ENCODE measurements at places on chromosomes 4 and X.

DNA sequence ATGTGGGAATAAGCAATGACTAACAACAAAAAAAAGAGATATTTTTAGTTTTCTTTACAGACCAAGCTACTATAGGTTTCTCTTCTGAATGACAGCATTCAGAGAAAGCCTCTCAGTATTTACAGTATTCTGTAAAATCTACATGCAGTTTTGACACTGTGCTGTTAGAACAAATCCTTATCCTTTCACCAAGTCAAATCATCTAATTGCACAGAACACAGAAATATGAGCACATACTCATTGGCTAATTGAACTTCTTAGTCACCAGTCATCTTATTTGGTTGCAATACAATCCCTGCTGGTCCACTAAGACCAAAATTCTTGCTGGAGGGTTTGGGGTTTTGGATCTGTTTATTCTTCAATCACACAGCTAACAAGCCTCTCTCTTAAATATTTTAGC, 5.7 kb downstream of the ACOT9 start:
- DNase-seq = no peak

DNA sequence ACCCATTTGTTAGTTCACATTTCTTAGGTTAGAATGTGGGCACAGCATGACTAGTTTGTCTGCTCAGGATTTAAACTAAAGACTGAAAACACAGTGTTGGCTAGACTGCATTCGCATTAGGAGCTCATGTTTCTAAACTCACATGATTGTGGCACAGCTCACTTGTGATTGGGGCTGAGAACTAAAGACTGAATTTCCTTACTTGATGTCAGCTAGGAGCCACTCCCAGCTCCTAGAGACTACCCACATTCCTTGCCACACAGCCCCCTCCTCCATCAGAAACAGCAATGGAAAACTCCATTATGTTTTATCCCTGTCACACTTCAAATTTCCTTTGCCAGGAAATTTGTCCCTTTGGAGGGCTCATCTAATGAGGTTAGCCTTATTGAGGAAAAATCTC, 170.2 kb upstream of the NUDT6 start:
- no peak for DNase-seq

GRCh38 chr4:83171436-83172039, 57.0 kb upstream of the PLAC8 start:
- no peak for DNase-seq

DNA sequence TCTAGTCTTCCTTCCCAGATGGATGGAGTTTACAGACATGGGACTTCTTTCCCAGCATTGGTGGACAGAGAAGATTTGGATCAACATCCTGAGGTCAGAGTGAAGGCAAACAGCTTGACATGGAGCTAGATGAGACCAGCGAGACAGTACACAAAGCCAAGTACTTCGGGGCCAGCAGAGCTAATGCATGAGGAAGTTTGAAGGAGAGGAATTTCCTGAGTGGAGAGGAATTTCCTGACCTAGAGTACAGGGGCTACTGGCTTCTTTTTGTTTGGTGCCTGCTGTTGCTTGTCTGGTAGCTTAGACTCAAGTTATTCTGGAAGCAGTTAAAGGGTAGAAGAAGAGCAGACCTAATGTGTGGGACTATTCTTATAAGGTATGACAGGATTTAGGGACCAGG, 69.1 kb upstream of the EOLA2 start:
- no peak for DNase-seq

DNA sequence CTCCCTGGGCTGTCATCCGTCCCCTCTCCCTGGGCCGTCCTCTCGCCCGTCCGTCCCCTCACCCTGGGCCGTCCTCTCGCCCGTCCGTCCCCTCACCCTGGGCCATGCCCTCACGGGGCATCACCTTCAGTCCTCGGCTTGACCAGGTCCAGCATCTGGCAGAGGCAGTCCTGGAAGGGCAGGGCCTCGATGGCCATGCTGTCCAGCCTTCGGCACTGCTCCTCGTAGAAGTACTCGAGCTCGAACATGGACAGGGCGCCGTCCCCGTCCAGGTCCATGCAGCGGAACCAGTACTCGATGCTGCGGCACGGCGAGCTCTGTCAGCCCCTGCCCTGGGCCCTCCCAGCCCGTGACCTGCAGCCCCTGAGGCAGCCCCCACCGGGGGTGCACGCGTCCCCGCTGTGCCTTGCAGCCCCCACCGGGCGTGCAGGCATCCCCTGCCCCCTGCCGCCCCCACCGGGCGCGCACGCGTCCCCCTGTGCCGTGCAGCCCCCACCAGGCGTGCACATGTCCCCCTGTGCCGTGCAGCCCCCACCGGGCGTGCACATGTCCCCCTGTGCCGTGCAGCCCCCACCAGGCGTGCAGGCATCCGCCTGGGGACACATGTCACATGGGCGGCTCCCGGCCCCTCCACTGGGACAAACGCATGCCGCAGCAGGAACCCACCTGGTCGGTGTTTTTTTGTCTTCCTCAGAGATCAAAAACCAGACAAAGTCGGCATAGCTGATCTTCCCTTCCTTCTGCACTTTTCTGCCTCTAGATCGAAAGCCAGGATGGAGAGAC, 22.2 kb upstream of the GTPBP6 start:
- no peak for DNase-seq

DNA sequence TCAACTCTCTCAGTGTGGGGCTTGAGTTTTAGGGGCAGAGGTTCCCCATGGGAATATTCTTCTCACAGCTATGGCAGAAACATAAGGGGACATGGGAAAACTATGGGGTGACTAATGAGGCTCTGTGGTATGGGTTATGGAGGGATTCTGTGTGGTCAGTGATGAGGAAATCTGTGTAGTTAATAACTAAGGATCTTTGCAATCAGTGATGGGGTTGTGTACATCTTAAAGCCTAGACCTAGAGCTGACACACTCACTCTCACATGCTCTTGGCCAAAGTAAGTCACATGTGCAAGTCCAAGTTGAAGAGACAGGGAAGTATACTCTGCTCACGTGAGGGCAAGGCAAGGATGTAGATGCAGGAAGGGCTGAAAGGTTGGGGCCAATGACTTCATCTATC, 86.4 kb upstream of the UXT start:
- DNase-seq = no peak

- DNase-seq = no peak
Measured at GRCh38 chrX:110806145-110806544, 10.5 kb upstream of the CHRDL1 start.

DNA sequence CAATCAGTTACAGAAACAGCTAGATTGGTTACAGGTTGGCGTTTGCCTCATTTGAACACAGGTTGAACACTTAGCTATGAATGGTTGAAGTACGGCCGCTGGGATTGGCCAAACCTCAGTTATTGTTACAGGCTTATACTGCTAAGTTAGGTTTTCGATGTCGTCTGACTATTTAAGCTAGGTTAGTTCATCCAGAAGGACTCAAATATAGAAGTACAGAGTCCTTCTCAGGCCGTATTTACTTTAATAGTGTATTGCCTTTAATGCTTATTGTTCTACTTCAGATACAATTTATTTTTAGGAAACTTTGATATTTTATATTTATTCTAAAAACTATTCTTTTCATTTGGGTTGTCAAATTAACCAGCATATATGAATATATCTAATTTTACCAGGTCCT, 334.7 kb downstream of the FAT4 start:
- no peak for DNase-seq

DNA sequence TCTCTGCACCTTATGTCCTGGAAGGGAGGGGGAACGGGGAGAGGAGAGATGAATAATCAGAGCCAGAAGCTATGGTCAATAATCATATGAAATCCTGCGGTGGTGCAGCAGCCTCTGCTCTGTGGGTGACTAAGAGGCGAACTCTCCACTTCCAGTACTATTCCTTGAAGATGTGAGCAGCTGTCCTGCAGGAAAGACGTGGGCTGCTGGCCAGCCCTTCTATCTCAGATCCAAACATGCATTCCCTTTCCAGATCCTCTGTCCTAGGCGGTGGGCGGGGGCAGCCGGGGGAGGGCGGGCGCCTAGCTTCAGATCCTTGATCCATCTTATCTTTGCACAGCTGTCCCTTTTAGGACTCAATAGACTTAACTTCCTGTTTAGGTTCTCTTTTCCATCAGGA, 34.5 kb downstream of the SPINK2 start:
- DNase-seq = no peak

GRCh38 chrX:135024526-135024925, 2.2 kb upstream of the RTL8B start:
- no peak for DNase-seq

DNA sequence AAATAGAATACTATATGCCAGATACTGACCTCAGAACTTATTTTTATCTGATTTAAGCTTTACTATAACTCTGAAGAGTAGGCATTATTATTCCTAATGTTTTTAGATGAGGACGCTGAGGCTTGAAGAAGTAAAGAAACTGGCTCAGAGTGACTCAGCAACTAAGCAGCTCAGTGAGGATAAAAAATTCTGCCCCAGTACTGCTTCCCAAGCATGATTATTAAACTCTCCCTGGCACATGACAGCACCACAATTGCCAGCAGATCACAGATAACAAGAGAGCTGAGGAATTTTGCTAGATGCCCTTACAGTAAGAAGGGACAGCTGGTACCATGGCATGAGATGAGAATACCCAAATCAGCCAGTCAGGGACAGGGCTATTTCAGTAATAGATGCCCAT, 219.4 kb downstream of the NKX6-1 start:
- no peak for DNase-seq

GRCh38 chr4:118921786-118922185, 33.1 kb downstream of the SYNPO2 start:
- DNase-seq = no peak

DNA sequence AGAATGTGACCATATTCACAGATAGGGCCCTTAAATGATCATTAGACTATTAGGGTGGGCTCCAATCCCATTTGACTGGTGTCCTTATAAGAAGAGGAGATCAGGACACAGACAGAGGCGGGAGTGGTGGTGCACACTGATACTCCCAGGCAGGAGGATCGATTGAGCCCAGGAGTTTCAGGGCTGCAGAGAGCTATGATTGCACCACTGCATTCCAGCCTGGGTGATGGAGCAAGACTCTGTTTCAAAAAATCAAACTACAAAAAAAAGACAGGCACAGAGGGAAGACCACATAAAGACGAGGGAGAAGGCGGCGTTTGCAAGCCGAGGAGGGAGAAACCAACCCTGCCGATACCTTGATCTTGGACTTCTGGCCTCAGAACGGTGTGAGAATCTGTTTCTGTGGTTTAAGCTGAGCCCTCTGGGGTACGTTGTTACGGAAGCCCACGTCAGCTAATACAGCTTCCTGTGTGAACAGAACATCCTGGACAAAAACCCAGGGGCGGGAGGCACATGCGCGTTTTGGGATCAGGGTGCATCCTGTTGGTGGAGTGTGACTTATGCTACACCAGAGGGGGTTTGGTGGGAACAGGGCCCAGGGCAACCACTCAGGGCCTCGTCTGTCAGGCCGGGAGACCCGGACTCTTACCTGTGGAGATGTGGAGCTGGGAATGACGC, 211.8 kb upstream of the PSAPL1 start:
- no peak for DNase-seq

- DNase-seq = peak; percentile 65
Measured at GRCh38 chrX:120302434-120302833, 8.8 kb downstream of the TMEM255A start.

DNA sequence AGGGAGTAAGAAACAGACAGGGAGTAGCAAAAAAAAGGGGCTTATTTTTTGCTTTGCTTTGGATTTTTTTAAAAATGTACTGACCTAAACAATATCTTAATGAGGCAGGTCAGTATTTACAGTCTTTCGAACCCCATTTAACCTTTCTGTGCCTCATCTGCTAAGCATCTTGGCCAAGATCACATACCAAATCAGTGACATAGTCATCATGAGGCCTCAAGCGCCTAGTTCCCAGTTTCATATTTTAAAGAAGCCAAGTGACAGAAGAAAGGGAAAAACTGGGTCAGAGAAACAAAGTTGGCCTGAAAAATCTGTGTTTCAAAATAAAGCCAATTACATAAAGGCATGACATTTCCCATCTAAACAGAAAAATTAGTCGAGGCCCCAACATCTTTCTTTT, 94.6 kb upstream of the WDR44 start:
- no peak for DNase-seq

Data from NAMALWA (cell line).